ENCODE measurements at places on chromosomes 3 and 15.
A peak's percentile ranks its signal among the peaks of the same experiment; 100 is the strongest.

- no peak for DNase-seq
Measured at GRCh38 chr3:13124631-13125030, 51.4 kb upstream of the IQSEC1 start.

GRCh38 chr3:127764841-127765362 is 57.4 kb downstream of the MGLL start:
- no peak for DNase-seq

- no peak for DNase-seq
Measured at GRCh38 chr15:55060836-55061235, 135.9 kb downstream of the RSL24D1 start.

- no peak for DNase-seq
Measured at GRCh38 chr3:153290268-153291015, 128.4 kb downstream of the RAP2B start.

GRCh38 chr3:76754247-76754646 is 285.7 kb upstream of the ROBO2 start:
- DNase-seq, result no peak

DNA sequence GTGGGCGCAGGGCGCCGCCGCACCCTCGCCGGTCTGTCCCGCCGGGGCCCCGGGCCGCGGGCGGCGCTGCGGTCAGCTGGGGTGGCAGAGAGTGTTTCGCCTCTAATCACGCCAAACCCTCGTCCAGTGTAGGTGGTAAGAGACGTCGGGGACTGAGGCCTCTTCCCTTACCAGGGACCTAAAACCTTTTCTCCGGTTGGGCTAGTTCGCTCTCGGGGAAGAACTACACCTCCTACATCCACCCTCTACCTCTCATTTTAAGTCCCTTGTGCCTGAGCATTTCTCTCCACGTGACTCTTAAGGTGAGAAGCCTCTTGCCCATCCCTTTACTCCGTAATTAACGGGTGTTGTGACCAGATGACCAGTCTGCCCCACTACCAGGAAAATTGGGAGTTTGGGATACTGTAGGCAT is 520 bp downstream of the TMEM42 start:
- no peak for DNase-seq

DNA sequence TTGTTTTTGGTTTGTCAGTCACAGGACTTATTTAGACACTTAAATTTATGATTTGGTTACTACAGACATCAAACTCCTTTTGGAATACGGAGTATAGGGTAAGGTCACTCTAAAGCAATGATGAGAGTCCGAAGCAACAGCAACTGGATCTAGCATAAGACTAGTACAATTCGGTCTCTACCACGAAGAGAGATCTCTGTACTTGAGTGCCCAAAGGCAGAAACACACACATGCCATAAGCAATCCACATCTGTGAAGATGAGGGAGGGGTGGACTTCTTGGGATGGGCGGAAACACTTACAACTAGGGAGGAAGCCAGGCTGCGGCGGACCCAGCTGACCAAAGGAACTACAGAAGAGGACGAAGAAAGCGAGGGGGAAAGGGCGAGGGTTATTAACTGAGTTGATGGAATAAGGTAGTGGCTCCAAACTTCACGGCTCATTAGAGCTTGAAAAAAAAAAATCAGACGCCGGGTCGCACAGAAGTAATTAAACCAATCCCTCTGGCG is 595 bp downstream of the DPH6 start:
- peak; percentile 36 for DNase-seq

GRCh38 chr3:115092220-115092791 is 54.8 kb downstream of the ZBTB20 start:
- no peak for DNase-seq
